Testis (tissue), 5 donors: ENCODE measurements at places on chromosomes 3 and 15. TPM values are rescaled to one million over a fixed set of nuclear protein-coding genes. Genes with fewer than 3 reads are reported as not detected.

Gene CLDN16
- total RNA-seq: 0.19 TPM

Gene CDC25A
- total RNA-seq: 51.6 TPM

Gene ACAP2
- total RNA-seq: 78.2 TPM

Gene ALS2CL
- 5.4 TPM for total RNA-seq

Gene KCNMB2
- not detected for total RNA-seq

- H3K27ac ChIP-seq: no peak overlapping the region
- peak; percentile 2 for DNase-seq
- H3K4me1 ChIP-seq: peaks cover under 1% of the 10 kb centered on the region
- no peaks in the 10 kb centered on the region for H3K36me3 ChIP-seq
Observed at GRCh38 chr15:31268911-31269784, 57.5 kb upstream of the KLF13 start.

DNA sequence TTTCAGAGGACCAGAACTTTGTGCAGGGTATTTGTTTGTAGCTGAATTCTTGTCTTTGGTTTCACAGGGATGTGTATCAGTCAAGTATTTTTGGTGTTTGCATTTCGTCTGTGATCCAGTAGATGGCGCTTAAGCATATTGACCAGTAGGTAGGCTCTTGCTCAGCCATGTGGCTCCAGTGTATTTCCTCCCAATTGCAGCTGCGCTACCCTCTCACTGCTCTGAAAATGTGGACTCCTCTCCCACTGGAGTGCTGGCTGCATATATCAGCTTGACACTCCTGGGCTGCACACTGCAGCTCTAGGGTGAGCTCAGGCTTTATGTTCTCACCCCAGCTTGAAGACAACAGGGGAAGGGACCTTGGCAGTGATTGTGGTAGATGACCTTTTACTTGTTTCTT, 1264.3 kb upstream of the ALCAM start:
- no peaks in the 10 kb centered on the region for H3K4me1 ChIP-seq
- H3K27ac ChIP-seq: no peak overlapping the region
- H3K4me3 ChIP-seq: no peak overlapping the region
- H3K36me3 ChIP-seq: no peaks in the 10 kb centered on the region

- no peaks in the 10 kb centered on the region for H3K27me3 ChIP-seq
- DNase-seq: no peak
Observed at GRCh38 chr15:100807028-100807427, 72.6 kb upstream of the ALDH1A3 start.

DNA sequence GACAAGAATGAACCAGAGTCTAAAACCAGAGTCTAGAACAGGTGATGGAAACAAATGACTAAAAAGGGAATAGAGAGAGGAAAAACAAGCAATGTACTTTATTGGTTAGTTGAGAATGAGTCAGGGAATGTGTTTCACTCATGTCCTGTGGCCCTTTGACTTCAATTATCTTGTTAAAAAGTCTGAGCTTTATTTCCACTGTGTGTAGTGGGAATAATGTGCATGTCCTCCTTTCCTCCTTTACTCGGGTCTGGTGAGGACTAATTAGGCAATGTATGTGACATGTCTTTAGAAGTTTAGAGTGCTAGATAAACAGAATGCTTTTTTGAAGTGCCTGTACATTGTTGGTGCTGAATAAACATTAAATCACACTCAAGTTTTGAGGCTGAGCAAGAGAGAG, 21.3 kb downstream of the LSAMP start:
- H3K36me3 ChIP-seq: no peaks in the 10 kb centered on the region
- H3K27ac ChIP-seq: no peak overlapping the region
- DNase-seq: no peak
- no peak overlapping the region for H3K4me3 ChIP-seq
- H3K4me1 ChIP-seq: peaks cover 3% of the 10 kb centered on the region

- H3K4me3 ChIP-seq: no peak overlapping the region
- no peaks in the 10 kb centered on the region for H3K36me3 ChIP-seq
- H3K27me3 ChIP-seq: no peaks in the 10 kb centered on the region
- DNase-seq: no peak
Observed at GRCh38 chr3:20846066-20846465, 660.1 kb upstream of the SGO1 start.

DNA sequence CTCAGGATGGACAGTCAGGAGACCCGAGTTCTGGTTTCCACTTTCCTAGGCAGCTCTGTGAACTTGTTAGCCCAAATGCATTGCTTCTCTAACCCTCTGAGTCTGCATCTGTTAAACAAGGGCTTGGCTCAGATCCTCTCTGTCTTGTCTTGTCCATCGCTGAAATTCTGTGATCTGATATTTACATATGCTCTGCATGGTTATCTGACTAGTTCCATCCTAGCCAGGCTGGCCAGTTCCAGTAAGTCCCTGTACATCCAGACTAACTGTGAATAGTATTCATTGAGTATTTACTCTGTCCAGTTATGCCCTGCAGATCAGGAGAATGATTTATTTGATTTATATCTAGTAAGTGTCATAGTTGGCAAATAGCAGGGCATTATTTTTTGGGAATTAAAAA, 27.0 kb upstream of the SV2B start:
- no peak for DNase-seq
- H3K27ac ChIP-seq: no peak overlapping the region
- H3K4me3 ChIP-seq: no peak overlapping the region
- H3K36me3 ChIP-seq: no peaks in the 10 kb centered on the region
- no peaks in the 10 kb centered on the region for H3K4me1 ChIP-seq
